NCI-H510A treated with DMSO at 0.1 percent for 48 hours (cell line): ENCODE measurements at places on chromosomes 5 and 9.
A peak's percentile ranks its signal among the peaks of the same experiment; 100 is the strongest.

DNA sequence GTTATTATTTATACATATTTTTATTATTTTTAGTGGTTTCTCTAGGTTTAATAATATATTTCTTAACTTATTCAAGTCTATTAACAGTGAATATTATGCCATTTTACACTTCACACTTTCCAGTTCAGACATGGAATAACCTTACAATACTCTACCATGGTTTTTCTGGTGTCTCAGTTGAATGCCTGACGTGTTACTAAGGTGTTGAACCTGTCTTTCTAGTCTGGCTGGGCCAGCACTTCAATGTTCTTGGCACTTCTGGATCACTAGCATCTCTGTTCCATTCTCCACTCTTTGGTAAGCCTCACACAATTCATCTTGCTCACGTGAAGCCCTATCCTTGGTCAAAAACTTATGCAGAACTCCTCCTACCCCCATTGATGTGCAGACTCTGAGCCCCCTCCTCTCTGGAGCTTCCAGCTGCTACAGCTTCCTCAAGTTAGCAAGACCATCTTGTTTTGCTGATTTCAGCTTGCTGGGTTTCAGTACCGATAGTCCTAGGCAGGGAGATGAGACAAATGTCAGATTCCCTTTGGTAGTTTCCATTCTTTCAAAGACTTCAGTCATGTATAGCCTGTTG lies 243.1 kb downstream of the FBXO4 start:
- no peak for DNase-seq

- peak; percentile 40 for DNase-seq
Measured at GRCh38 chr5:177357459-177358351, at the start of gene RGS14. Gene RGS14 (plus strand): TSS chr5:177357924. CDS start chr5:177358025, 101 bp downstream.

- no peak for DNase-seq
Measured at GRCh38 chr5:126562823-126563222, 32.2 kb downstream of the ALDH7A1 start.

DNA sequence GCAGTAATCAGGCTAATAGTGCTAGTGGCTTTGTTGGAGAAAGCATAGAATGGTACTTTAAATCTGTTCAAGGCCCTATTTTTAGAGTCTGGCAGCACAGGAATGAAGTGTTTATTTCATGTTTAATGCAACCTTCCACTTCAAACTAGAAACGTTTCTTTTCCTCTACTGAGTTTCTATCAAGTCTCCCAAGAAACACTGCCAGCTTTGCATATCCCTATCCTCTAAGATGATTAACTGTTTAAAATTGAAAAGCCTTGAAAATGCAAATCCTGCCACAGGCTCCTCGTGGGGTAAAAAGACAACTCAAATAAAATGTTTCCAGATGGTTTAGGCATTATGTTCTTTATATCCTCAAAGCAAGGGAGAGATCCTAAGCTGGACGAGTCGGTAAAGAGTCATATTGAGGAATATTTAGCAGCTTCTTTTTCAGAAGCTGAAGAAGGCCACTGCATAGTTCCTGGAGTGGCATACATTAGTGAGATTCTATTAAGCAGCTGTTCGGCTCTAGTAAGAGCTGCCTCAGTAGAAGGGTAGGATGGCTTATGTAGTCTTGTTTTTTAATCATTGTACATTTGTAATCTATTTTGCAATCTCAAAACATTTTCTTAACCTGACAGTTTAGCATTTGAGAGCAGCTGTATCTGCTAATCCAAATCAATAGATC lies 251.2 kb downstream of the CHSY3 start:
- no peak for DNase-seq

GRCh38 chr9:80605129-80605528 lies 1033.4 kb downstream of the TLE4 start:
- DNase-seq: peak; percentile 49

DNA sequence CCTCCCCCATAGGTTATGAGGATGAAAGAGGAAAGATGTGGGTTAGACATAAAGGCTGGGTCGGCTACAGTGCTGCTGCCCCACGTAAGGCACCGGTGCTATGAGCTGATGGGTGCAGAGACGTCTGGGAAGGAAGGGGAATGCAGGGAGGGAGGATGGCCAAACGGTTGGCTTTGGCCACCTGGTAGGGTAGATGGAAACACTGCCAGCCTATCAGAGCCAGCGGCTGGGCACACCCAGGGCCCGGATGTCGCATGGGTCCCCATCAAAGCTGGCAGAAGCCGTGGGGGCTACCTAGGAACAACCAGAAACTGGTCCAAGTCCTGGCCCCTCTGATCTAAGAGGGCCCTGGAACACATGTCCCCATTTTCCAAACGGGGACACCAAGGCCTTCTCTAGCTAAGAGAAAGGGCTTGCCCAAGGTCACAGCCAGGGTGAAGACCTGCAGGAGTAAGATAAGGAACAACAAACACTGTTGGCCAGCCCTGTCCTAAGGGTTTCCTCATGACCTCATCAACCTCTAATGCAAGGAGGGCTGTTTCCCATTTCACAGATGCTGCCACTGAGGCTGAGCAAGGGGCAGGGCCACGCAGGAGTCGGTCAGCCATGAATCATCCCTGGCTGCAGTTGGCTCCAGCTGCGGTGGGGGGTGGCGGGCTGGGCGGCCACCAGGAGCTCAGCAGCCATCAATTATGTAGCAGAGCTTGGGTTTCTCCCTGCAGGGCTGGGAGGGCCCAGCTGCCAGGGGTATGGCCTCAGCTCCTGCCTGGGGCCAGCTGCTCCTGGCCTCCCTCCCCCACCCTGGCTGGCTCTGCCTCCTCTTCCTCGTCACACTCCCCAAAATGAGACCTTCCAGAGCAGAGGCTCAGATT lies 4.9 kb downstream of the SH3GLB2 start:
- no peak for DNase-seq

DNA sequence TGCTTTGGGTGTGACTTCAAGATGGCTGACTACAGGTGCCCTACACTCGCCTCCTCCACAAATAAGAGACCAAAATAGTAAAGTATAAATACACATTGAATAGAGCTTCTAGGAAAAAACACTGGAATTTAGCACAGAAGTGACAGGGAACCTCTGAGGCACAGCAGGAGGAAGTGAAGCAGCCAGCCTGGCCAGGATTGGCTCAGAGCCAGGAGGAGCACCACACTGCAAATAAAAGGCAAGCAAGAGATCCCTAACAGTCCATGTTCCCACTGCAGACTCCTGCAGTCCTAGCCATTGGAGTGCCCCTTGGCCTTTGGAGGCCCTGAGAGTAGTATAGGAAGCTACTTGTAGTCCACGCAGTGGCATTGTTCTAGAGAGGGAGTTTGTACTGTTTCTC lies 186.7 kb upstream of the TLX3 start:
- DNase-seq: peak; percentile 15

- no peak for DNase-seq
Measured at GRCh38 chr9:20225826-20226225, 396.5 kb downstream of the MLLT3 start.

DNA sequence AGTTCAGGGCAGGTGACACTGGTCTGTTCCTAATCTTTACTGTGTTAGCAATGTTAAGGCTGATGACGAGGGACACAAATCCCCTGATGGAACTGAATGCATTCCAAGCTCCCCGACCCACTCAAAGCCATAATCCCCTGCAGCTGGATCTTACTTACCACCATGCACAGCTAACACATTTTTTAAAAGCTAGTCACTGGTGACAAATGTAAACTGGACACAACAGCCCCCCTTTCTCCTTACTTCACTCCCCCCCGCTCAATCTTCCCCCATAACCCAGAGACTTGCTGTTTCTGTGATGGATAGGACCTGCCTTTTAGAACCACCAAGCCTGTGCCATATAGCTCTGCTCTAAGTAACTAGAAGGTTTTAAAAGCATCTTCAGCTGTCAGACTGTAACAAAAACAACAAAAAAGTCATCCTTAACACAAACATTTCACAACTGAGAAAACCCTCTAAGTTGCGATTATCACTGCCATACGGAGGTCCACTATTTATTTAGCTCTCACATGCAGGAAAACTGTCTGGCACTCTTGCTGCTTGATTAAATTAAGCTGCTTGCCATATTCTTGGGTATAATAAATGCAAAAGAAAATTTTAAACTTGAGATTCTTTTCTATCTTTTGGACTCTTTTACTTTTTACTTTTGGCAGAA lies 44.4 kb downstream of the BNC2 start:
- DNase-seq: no peak

GRCh38 chr5:179986328-179986727 lies 78.6 kb upstream of the TBC1D9B start:
- DNase-seq: no peak

DNA sequence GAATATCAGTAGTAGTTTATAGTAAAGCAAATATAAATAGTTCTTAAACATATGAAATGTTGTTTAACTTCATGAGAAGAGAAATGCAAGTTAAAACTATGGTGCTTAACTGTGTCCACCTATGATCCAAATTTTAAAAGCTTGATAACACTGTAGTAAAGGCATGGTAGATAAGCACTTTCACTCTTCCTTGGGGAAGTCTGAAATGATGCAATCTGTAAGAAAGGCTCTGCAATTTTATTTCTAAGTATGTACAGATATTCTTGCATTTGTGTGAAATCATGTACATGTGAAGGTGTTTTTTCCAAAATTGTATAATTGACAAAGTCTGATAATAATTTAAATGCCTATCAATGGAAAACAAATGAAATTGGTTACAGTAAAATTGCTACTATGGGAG lies 66.9 kb downstream of the SYK start:
- DNase-seq: no peak

- DNase-seq: no peak
Measured at GRCh38 chr5:100708645-100709171, 173.5 kb downstream of the FAM174A start.
